ENCODE measurements at places on chromosomes 4 and X.

DNA sequence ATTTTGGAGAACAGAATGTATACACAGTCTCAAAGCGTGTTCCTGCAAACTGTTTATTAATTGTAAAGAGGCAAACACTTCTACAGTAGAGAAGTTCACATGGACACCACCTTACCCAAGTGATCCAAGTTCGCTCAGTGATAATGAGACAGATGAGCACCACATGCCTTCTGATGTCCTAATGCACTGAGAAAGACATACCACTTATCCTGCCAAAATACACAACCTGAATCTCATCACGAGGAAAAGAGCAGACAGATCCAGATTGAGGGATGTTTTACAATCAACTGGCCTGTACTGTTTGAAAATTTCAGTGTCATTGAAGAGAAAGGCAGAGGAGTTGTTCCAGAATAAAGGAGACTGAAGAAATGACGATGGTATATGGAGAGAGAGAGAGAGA is 12.4 kb downstream of the PPEF1 start:
- DNase-seq = no peak

DNA sequence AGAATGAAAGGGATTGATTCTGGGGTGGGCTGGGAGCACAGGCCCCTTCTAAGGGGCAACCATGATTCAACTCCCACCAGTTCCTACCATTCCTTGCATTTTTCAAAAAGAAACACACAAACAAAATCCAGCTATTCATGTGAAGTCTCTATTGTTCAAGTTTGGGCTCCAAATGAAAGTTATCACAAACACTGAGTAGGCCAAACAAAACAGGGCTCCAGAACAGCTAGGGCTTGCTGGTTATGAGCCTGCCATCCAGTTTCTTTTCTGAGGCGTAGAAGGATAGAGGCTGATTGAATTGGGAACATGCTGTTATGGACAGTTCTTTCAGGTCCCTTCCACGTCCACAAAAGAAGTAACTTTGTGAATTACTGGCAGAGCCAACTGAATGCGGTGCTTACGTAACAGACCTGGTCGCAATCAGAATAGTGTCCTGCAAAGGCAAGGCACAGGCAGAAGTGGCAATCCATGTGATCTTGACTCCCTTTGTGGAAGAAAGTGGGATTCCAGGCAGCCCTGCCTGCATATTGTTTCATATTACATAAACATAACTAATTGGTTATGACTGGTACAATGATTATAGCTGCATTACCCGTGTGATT is 244.5 kb downstream of the SCFD2 start:
- no peak for DNase-seq

DNA sequence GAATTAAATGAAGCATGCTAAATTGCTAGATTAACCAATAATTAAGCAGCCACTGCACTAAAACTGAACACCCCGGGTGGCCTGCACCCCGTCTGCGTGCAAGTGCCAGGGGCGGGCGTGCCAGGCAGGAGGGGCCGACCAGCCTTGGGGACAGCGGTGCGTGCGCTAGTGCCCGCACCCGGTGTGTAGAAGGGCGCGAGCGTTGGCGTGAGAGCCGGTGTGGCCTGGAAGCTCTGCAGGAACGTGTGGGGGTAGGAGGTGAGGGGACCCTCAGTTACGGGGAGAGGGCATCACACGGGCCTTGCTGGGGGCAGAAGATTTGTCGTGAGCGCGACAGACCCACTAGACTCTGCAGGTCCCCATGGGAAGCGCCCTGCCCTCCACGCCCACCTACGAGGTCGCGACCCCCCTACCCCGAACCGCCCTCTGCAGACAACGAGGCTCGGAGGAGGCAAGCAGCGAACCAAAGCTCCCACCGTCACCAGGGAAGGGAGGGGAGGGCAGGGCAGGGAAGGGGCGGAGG is 105.8 kb downstream of the FAM53A start:
- no peak for DNase-seq

DNA sequence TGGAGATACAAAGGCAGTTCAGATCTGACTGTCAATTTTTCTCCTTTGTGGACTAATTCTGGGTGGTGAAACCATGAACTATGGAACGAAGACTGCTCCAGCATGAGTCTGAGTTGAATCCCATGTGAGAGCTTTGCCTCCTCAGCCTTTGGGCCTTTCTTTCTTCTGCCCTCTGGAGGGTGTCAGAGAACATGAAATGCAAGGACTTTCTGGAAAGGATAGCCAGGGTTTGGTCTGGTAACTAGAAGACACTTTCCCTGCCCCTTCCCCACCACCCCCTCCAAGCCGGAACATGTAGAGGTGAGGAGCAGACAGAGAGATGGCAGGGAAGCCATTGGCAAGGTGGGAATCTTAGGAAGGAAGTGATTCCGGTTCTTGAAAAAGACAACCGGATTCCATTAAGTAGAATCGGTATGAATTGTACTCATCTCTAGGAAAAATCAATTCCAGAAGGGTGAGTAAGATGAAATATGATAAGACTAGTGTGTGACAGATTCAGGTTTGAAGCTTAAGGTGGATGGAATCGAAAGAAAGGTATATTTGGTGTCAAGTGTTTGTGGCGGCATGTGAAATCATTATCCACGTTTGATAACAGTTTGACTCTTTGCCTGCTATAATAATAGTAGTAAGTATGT is 19.0 kb downstream of the FHL1 start:
- no peak for DNase-seq

GRCh38 chrX:3271834-3272186 is 74.6 kb downstream of the MXRA5 start:
- DNase-seq = no peak
